ENCODE measurements at places on chromosomes 12 and 14.

DNA sequence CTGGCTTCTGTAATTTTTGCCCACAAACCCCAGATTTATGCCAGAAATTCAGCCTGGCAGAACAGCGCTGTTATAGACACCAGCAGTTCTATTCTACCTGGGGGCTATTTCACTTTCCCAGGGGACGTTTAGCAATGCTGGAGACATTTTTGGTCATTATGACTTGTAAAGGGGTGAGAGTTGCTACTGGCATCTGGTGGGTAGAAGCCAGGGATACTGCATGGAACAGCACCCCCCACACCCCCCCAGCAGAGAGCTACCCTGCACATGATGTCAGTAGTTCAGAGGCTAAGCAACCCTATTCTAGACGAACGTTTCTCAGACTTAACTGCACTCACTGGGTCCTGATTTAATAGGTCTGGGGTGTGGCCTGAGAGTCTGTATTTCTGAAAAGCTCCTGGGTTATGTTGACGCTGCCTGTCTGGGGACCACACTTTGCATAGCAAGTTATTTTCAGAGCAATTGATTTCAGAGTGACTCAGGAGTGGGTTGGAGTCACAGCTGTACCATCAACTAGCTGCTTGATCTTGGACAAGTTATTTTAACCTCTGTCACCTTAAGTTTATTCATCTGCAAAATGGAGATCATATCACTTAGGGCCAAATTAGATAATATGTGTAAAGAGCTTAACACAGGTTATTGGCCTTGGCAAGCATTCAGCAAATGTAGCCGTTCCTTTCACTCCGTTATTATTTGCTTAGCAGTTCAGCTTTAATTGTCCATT is 48.5 kb downstream of the CHST11 start:
- no peak for DNase-seq

DNA sequence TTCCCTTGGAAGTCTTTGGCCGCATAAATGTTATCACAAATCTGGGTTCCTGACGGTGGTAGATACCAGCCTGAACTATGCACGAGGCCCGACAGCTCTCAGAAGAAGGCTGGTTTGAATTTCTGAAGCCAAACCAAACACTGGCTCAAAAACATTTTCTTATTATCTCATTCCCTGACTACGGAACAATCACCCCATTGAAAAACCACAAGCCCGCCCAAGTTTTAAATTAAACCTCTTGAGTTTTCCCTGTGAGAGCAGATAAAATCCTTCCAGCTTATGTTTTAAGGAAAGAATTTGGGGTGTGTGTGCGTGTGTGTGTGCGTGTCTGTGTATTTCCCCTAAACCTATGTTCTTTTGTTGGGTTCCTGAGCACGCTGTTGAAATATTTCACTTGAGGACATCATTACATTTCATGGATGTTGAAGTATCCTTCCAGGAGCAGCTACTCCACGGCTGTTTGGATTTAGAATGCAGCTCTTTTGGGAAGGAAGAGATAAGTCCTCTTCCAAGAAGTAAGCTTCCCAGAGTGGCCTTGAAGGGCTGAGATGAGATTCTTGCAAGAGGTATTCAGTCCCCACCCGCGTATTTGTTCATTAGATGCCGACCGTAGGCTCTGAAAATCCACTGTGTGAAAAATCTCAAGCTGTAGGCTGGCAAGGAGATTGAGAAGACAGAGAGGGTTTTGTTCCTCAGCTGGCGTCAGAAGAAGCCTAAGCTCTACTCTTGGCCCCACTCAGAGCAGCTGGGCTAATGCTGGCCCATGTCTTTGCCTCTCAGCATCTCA is 131.0 kb upstream of the NCOR2 start:
- DNase-seq = no peak

DNA sequence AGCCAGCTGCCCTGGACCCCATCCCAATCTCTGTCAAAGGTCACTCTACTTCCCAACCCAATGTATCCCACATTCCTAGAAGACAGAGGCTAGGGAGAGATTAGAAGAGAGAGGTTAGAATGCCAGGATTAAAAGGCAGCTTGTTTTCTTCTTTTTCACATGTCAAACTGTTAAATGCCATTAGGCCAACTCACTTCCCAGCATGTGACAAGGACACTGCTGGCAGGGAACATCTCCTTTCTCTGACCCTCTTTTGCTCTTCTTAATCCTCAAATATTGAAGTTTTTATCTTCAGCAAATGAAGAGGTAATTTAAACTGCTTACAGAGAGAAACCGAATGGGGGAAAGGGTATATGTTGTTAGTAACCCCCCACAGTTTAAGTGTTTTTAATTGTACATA is 89.1 kb downstream of the BBS10 start:
- DNase-seq = no peak

GRCh38 chr12:71201136-71201679 is 43.4 kb upstream of the TSPAN8 start:
- DNase-seq = no peak

DNA sequence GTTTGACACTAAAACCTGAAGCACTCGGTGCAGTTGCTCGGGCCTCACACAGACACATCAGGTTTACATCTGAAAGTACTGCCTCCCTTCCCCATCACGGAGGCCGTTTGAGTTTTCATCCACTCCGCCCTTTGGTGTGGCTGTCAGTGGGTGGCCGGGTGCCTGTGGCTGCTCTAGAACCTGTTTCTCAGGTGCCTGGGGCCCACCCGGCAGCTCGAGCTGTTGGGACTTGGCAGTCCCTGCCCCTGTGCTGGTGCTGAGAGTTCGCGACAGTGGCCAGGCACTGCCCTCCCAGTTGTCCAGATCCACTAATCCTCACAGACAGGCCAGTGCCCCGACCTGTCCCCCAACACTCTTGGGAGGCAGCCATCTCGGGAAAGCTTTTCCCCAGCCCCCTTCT is 22.4 kb downstream of the XRCC3 start:
- DNase-seq = no peak

GRCh38 chr12:109741970-109742703 is 28.5 kb downstream of the FAM222A start:
- no peak for DNase-seq

GRCh38 chr14:23601424-23601823 is 22.8 kb upstream of the JPH4 start:
- no peak for DNase-seq

GRCh38 chr14:42149609-42150261 is 543.1 kb downstream of the LRFN5 start:
- no peak for DNase-seq

DNA sequence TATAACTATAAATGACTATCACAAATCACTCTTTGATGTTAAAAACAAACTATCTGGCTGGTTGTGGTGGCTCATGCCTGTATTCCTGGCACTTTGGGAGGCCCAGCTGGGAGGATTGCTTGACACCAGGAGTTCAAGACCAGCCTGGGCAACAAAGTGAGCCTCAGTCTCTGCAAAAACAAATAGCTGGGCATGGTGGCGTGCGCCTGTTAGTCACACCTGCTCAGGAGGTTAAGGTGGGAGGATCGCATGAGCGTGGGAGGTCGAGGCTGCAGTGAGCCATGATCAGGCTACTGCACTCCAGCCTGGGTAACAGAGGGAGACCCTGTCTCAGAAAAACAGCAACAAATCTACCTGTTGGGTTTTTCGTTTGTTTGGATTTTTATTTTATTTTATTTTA is 5.4 kb downstream of the TXNRD1 start:
- DNase-seq = no peak
